ENCODE measurements at places on chromosomes 1 and 21. TPM values are rescaled to one million over a fixed set of nuclear protein-coding genes. Genes with fewer than 3 reads are reported as not detected.

The SLC41A1 gene
- total RNA-seq = 15.8 TPM

The CSMD2 gene
- total RNA-seq = 3.5 TPM

The PATJ gene
- 24.8 TPM for total RNA-seq

The PEX11B gene
- total RNA-seq = 16.6 TPM

The CASQ2 gene
- total RNA-seq = not detected

GRCh38 chr1:65254320-65255034 is 54.9 kb upstream of the DNAJC6 start:
- H3K27me3 ChIP-seq = peaks cover 13% of the 10 kb centered on the region
- H3K36me3 ChIP-seq = no peaks in the 10 kb centered on the region
- no peak overlapping the region for H3K27ac ChIP-seq

DNA sequence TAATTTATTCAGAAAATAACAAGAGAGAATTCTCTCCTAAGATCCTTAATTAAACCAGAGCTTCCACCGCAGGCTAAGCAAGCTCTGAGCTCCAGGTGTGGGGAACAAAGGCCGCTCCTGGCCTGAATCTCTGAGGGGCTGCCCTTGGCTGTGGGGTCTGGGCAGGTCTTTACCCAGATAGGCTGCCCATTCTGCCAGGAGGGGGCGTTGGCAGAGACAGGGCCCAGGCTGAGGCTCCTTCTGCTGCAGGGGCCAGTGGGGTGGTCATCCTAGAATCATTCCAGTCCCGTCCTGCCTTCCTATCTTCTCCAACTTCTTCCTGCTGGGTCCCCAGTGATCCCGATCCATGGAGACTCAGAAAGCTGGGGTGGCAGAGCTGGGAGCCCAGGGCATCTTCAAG is 82.9 kb upstream of the POU3F1 start:
- no peak overlapping the region for H3K27ac ChIP-seq
- no peak overlapping the region for H3K4me3 ChIP-seq
- H3K36me3 ChIP-seq = no peaks in the 10 kb centered on the region
- peak; percentile 50 for DNase-seq
- no peaks in the 10 kb centered on the region for H3K27me3 ChIP-seq
- peaks cover 19% of the 10 kb centered on the region for H3K4me1 ChIP-seq

DNA sequence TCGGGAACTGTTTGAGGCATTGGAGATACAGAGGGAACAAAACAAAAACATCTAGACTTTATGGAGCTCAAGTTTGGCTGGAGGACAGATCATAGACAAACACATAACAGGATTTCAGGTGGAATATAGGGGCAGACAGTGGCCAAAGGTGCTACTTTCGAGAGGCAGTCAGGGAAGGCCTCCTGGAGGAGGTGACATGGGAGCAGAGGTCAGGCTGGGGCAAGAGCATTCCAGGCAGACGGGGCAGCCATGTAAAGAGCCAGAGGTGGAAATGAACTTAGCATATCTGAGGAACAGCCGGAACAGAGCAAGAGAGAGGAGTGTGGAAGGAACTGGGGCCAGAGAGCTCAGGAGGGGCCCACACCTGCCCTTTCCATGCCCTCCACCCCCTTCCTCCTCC is 122.3 kb downstream of the DMRTB1 start:
- H3K27me3 ChIP-seq = no peaks in the 10 kb centered on the region
- no peaks in the 10 kb centered on the region for H3K36me3 ChIP-seq
- H3K27ac ChIP-seq = no peak overlapping the region

- no peak overlapping the region for H3K4me3 ChIP-seq
- no peaks in the 10 kb centered on the region for H3K27me3 ChIP-seq
- no peaks in the 10 kb centered on the region for H3K36me3 ChIP-seq
- no peak for DNase-seq
- H3K4me1 ChIP-seq = peaks cover 22% of the 10 kb centered on the region
Observed at GRCh38 chr21:39099859-39100258, 83.4 kb downstream of the PSMG1 start.

- H3K36me3 ChIP-seq = no peaks in the 10 kb centered on the region
- H3K27ac ChIP-seq = no peak overlapping the region
- H3K4me3 ChIP-seq = no peak overlapping the region
- no peak for DNase-seq
Observed at GRCh38 chr1:245965398-245965797, 541.7 kb downstream of the SMYD3 start.

DNA sequence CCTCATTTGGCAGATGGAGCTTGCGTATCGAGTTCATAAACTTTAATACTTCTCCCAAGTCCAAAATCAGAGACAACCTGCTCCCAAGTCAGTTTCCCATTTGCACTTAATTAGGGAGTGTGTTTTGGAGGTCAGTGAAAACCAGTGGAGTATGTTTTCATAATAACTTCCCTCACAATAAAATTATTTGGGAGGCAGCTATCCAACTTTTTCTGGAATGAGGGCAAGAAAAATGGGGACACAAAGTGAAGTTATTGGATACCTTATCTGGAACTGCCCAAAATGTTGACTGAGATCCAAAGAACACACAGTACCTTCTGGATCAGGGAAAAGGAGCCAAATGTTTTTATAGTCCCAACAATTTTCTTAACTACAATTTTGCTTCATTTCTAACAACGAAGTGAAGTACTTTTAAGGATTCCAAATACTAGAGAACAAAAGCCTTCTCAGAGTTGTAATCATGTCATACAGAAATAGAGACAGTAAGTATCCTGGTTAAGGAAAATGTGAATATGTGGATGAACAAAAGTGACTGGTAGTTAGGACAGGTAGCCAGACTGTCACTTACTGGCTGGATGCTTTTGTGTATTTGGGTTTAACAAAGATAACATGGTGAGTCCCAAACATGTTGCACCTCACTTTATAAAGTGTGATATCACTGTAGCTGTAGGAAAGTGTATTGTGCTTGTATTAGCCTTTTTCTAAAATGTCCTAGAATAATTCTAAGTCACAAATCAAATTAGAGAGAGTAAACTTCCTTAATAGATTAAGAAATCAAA is 325.0 kb downstream of the HLX start:
- H3K27me3 ChIP-seq = no peaks in the 10 kb centered on the region
- H3K36me3 ChIP-seq = no peaks in the 10 kb centered on the region
- no peaks in the 10 kb centered on the region for H3K4me1 ChIP-seq
- no peak overlapping the region for H3K27ac ChIP-seq
- no peak overlapping the region for H3K4me3 ChIP-seq

DNA sequence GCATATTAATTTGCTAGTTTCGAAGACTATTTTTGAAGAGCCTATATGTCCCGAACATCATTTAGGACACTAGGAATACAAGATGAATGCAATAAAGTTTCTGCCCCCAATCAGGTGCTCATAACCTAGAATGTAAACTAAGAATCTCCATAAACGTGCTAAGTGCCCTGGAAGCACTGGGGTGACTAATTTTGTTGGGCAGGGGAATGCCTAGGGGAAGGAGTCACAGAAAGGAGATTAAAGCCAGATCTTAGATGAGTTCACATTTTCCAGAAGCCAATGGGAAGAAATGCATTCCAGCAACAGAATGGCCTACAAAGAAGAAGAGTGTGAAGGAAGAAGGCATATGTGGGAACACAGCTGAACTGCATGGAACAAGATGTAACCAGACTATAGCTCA is 19.5 kb downstream of the SCYL3 start:
- H3K4me1 ChIP-seq = no peaks in the 10 kb centered on the region
- no peak overlapping the region for H3K27ac ChIP-seq
- DNase-seq = no peak
- no peaks in the 10 kb centered on the region for H3K27me3 ChIP-seq
